ENCODE measurements at places on chromosomes 11 and 22.

DNA sequence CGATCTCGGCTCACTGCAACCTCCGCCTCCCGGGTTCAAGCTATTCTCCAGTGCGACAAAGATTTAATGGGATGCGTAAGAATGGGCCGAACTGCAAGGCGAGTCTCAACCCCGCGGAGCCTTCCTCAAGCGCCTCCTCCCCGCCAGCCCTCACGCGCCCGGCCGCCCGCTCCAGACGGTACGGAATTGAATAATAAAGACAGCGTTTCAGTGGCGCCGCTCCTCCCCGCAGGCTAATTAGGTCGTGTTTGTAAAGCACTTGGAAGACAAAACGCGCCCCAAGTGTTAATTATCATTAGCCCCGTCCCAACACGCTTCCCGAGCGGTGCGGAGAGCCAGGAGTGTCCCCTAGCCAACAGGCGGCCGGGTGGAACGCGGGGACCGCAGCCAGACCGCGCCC is 192.0 kb downstream of the BUD13 start:
- DNase-seq, result no peak

DNA sequence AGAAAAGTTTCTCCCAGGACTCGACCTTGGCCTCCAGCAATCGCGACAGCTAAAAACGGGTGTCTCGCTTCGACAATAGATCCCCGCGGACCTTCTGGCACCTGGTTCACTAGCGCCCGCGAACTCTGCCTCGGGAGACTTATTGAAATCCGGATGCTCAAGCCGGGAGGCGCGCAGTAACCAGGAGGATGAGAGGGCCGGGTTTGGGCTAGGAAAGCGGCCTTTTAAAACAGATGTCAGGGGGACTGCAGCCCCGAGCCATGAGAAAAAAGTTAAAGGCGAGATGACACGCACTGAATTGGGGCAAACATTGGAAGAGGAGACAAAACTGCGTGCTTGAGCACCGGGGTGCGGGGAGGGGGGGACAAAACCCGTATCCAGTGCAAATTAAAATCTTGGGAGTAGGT is 637 bp upstream of the ZBTB16 start:
- no peak for DNase-seq

- no peak for DNase-seq
Observed at GRCh38 chr11:116680349-116681125, 92.2 kb downstream of the BUD13 start.

GRCh38 chr11:109641549-109641948 is 219.6 kb downstream of the C11orf87 start:
- DNase-seq, result no peak

DNA sequence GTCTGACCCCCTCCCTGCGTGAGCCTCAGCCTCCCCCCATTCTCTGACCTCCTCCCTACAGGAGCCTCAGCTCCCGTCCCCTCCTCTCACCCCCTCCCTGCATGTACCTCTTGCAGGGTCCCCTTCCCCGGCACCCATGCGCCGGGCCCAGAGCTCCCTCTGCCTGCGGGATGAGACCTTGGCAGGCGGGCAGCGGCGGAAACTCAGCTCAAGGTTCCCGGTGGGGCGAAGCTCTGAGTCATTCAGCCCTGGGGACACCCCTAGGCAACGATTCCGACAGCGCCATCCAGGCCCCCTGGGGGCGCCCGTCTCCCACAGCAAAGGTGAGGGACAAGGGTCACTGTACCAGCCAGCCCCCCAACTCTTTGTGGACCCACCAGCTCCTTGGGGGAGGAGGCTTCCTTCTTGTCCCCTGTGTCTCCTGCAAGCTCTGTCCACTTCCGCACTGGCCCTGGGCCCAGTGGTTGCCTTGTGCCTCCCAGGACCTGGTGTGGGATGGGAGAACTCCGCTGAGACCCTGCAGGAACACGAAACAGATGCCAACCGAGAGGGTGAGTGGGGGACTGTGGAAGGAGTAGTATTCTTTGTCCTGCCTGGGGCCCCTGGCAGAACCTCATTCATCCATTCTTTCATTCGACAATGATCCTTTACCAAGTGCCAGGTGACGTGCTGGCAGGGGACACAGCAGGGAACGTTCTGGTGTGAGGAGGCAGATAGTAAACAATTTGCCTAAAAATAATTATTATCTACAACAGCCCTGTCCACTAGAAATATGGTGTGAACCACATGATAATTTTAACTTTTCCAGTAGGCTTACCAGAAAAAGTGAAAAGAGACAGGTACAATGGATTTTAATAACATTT is 3.7 kb upstream of the RPS6KA4 start:
- DNase-seq, result no peak

DNA sequence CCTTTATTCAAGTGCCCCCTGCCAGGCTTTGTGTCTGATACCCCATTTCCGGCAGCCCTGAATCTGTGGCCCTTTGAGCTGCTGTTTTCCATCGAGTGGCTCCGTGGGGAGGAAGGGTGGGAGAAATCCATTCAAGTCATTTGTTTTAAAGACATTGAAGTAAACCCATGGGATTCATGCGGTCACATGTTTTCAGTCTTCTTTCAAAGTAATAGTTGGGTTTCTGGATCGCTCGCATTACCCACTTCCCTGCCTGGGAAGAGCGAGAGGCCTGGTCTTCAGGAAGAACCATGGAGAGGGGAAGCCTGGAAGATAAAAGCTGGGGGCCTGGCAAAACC is 14.4 kb downstream of the DAGLA start:
- no peak for DNase-seq

- DNase-seq, result no peak
Observed at GRCh38 chr11:128559496-128560103, 27.8 kb downstream of the ETS1 start.

DNA sequence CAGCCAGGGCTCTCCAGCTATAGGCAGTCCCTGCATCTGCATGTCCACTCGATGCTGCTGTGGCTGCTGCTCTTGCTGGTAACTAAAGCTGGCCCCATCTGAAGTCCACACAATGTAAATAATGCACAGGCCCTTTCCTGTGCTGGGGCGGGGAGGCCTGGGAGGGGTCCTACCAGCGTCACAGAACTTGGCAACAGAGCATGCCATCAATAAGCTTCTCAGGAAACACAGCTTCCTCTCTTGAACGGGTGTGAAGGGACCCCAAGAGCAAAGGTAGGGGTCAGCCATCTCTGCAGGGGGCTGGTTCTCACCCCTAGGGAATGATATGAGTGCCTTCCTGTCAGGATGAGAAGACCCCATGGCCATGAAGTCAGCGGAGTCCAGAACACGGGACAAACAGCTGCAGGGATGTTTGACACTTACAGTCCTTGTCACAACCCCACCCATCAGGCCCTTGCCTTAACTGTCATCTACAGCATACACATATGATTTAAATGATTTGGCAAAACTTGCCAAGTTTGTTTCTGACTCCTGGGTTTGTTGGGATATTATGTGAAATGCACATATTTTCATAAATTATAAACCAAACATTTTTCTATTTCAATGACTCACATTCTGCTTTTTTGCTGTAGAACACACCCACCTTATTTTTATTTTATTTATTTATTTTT is 39.1 kb upstream of the LYVE1 start:
- no peak for DNase-seq

GRCh38 chr22:36986242-36986821 is 32.9 kb downstream of the TST start:
- DNase-seq, result no peak

- no peak for DNase-seq
Observed at GRCh38 chr11:15716550-15716949, 601.8 kb downstream of the INSC start.

DNA sequence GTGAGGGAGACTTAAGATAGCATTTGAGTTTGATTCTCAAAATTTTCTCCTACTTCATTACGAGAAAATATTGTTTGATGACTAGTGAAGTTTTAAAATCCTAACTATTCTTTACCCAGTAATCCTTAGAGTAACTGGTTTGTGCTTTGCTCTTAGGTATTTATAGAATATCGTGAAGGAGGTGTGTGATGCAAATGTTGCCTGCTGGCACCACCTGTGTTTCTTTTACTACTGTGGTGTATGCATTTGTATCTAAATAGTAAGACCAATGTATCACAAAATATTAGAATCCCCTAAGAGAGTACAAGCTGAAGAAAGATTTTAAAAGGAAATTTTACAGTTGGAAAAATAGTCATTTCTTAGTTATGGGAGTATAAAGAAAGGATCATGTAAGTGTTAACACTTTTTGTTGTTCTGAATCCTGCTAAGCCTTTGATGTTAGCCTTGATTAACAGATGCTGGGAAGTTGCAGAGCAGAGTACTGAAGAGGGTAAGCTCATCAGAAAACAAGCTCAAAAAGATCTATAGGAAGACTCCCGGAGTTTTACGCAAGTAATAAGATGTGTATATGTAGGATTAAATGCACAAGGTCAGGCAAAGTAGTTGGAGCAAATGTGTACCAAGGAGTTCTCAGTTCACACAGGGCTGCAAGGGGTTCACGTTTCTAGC is 102.2 kb upstream of the SLC6A5 start:
- no peak for DNase-seq

- DNase-seq, result no peak
Observed at GRCh38 chr22:24146194-24146616, 35.1 kb upstream of the SUSD2 start.

- DNase-seq, result no peak
Observed at GRCh38 chr11:69159150-69159852, 3.6 kb downstream of the SMIM38 start.

DNA sequence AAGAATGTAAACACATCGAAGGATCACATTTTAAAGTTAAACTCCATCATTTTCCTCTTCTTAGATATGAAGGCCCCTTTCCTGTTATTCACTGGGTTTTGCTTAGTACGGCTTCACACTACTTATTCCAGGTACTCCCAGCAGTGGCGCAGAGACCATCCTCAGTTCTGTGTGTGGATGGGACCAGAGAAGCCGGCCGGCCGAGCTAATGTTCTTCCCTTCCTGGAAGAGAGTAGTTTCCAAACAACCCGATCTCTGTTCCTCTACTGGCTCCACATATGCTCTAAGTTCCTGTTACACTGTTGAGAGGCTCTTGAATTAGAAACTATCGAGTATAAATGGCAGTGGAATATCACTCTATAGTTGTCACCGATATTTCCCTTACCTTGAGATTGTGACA is 684 bp upstream of the NFRKB start:
- DNase-seq, result no peak

- no peak for DNase-seq
Observed at GRCh38 chr11:1844221-1845094, 5.7 kb downstream of the TNNI2 start.

DNA sequence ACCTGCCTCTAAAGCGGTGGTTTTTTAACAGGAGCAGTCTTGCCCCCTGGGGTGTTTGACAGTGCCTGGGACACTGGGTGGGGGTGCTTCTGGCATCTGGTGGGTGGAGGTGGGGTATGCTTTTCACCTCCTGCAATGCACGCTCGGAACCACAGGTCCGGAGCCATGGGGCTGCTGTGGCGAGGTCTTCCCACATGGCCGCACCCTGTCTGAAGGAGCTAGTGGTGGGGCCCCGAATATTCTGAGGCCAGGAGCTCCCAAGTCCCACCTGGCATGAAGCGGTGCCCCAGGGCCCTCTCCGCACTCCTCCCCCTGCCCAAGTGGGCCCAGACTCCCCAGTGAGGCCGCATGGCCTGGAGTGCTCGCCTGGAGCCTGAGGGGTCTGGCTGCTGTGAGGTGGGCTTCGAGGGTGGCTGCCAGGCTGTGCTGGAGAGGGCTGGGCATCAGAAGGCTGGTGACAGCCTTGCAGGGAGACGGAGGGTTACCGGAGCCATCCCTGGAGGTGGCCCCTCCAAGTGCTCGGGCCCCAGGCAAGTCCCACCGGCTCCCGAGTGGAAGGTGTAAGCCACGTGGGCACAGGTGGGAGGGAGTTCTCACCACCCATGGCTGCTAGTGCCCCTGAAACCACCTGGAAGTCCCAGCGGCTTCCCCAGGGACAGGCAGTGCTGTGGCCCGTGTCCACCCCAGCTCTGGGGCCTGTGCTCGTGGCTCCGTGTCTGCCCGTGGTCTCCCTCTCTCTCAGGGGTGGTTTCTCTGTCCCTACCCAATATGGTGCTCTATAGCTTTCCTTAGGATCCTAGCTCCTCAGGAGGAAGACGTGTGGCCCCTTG is 15.1 kb downstream of the TBX1 start:
- DNase-seq, result no peak

- no peak for DNase-seq
Observed at GRCh38 chr11:70511345-70511744, 113.0 kb downstream of the CTTN start.

DNA sequence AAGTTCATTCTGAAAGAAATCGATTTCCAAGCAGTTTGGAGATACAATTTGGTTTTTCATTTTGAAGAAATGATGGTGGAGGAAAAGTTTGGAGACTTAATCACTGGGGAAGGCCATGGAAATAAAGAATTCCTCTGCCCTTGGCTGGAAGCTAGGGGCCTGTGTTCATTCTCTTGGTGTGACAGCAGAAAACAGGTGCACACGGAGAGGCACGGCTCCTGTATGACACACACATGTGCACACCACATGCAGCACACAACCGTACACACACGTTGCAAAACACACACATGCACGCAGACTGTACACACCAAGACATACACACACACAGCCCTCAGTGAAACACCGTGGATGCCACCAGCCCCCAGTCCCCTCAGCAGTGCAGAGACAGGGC is 64.2 kb downstream of the CYTH4 start:
- DNase-seq, result no peak

GRCh38 chr11:6273188-6273587 is 13.6 kb downstream of the CCKBR start:
- no peak for DNase-seq

- no peak for DNase-seq
Observed at GRCh38 chr22:43521716-43522115, 109.9 kb downstream of the MPPED1 start.

- DNase-seq, result peak; percentile 66
Observed at GRCh38 chr11:79413268-79413667, 27.6 kb downstream of the TENM4 start.

GRCh38 chr11:3126207-3126865 is 38.8 kb downstream of the OSBPL5 start:
- no peak for DNase-seq

- no peak for DNase-seq
Observed at GRCh38 chr11:61392981-61393595, 701 bp downstream of the TMEM216 start.

DNA sequence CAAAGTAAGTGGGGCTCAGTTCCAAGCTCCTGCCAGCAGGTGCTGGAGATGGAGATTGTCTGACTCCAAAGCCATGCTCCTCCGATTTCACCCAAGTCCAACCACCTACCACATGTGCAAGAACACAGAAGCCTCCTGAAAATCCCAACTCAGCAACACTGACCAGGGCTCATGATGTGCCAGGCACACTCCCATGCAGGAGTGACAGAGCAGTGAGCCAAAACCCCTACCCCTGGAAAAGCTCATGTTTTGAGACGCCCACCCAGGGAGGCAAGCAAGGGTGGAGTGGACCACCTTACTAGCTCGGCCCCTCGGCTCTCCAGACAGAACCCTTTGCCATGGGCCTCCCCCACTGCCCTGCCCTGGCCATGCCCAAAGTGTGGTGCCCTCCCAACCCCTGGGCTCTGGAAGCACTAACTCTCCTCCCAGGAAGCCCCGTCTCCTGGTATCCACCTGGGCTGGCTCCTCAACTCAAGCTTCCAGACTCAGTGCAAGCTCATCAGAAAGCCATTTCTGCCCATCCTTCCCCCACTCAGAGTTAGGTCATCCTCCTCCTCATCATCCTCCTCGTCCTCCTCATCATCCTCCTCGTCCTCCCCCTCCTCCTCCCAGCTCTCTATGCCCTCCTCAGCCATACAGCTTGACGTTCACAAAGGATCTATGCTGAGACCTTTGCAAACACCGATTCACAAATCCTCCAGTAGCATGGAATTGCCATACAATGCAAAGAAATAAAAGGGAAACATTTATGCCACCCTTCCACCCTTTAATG is 154.9 kb downstream of the MPPED1 start:
- DNase-seq, result no peak

Data from epithelial cell of proximal tubule (primary cell).